ENCODE measurements at places on chromosomes 2 and 18.

GRCh38 chr2:127027715-127028114 lies 79.2 kb downstream of the BIN1 start:
- DNase-seq: no peak

DNA sequence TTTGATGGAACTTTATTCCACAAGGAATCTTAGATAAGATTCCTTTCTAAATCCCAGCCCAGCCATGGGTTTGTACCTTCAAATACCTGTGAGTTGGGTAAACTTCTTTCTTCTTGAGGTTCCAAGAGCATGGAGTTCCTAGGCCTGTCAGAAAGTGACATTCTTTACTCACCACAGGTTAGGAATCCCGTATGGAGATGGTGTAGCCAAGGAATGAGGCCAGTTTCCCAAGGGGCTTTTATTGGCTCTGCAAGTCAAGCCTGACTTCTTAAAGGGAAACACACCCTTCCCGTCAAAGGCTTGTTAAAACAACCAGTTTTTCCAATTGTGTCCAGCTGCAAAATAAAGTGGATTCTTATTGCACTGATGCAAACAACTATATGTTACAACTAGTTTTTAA lies 45.8 kb downstream of the STK17B start:
- DNase-seq: no peak

GRCh38 chr2:225466891-225467604 lies 67.5 kb downstream of the NYAP2 start:
- no peak for DNase-seq

- DNase-seq: no peak
Measured at GRCh38 chr18:39406941-39407340, 1841.3 kb upstream of the CELF4 start.

DNA sequence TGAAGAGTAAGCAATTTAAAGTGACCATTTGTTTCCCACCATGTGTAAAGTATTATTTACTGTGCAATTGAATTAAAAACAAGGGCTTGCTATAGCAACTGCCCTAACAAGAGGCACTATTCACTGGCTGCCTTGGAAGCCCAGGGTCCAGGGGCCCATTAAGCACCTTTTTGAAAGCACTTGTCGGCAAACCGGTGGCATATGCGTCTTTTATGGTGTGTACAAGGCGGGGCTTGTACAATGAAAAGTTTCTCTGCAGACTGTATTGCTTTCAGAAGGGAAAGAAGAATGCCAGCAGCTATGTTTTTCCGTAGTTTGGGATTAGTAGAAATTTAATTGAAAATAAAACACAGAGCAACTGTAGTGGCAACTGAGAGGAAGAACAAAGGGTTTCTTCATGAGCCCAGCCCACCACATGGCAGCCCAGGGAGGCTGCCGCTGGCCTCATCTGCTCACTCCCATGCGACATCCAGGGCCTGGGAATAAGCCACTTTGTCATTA lies 279.5 kb upstream of the PARD3B start:
- DNase-seq: no peak

DNA sequence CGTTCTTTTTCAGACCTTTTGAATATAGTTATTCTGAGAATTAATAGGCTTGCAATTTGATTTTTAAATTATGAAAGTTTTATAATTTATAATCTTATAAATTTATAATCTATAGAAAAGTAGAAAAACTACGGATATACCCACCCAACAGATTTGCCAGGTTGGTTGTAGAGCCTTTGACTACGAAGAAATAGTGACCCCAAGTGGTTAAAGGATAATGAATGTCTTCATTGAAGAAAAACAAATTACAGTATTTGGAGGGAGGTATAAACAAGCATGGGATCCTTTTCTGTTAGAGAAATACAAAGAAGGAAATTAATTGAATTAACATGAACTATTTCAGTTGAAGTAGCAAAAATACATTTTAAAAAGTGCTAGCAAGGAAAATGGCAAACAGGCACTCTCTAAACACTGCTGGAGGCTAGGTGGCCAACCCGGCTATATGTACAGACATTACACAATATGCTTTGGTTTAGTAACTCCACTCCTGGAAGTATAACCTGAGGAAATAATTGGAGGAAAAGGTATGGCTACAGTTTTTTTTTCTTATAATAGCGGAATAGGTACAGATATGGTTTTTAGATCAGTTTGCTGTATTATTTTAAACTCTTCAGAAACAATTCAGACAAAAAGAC lies 110.9 kb downstream of the MIB1 start:
- DNase-seq: no peak

DNA sequence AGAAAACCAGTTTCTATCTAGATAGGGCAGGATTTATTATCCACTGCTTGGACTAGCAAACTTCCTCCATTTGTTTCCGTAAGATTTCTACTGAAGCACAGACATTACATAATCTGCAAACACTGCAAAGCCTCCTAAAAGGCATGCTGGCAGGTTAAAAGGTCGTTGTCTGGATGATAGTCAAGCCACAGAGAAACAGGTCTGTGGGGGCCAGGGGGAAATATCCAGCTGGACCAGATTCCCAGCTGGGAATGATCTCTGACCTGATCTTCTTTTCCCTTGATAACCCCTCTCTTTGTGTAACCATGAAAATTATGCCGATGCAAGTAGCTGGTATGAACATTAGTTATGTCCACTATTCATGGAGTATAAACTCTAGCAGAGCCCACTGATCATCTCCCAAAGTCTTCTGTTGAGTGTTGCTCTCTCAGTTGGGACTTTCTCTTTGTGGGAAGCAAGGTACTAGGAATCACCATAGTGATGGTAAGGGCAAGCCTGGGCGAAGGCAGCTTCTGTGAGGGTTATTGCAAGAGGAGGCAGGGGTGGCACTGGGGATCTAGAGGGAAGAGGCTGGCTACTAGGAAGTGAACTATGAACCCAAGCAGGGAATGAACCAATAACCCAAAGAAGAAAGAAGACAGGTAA lies 61.3 kb downstream of the GDF7 start:
- no peak for DNase-seq

DNA sequence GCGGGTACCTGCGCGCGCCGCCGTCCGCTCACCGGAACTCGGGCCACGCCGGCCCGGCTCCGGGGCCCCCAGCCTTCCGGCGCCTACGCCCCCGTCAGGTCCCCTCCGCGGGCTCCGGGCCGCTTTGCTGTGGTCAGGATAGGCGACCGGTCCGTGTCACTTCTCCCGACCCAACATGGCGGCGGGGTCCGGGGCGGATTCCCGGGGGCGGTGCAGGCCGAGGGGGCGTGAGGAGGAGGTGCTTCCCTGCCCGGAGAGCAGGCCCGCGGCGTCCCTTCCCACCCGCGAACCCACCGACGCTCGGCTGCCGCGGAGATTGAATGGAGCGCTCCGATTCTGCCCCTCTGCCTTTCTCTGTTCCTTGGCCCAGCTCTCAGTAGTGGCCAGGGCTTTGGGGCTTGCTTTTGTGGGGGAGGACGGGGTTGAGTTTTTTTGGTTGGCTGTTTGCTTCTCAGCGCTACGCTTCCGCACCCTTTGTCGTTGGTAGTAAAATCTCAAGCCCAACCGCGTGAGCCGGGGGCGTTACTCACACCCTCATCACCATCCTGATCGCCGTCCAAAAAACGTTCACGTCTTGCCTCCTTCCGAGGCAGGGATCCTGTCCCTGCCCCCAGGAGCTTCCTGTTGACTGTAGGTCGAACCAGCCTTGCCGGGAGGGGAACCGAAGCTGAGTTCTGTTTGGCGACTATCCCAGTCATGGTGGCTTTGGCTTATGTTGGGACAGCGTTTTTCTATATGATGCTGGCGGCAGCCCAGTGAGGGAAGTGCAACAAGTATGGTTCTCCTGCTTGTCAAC lies 532 bp upstream of the YES1 start:
- DNase-seq: peak; percentile 50

DNA sequence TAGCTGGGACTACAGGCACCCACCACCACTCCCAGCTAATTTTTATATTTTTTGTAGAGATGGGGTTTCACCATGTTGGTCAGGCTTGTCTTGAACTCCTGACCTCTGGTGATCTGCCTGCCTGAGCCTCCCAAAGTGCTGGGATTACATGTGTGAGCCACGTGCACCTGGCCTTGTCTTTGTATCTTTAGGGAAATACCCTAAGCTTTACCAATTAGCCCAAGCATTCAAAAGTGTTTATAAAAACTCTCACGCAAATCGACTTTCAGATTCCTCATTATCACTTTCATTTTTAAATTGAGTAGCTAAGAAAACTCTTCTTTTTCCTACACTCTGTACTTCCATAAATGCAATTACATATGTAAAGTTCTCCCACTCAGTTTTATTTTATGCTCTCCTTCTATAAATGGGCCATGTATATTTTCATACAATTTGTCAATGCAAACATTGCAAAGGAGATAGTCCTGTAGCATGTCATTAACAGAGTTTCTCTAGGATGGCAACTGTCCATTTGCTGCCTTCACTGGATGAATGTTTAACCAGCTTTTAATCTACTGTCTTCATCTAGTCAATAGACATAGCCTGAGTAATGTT lies 326.2 kb upstream of the LRATD1 start:
- no peak for DNase-seq

DNA sequence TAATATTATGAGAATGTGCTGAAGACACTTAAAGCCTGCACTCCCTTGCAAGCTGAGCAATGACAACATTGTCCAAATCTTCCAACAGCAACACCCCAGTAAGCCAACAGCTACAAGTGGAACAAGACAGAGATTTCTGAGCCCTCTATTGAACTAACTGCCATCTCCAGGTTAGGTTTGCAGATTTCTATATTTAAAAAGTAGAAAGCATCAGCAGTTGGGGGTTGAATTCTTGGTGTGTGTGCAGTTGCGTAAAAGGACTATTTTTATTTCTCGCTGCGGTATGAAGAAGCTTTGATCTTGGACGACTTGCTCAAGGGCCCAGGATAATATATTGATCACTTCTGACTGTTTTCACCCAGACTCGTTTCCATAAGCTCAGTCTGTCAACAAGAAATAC lies 106.2 kb upstream of the ZFP36L2 start:
- no peak for DNase-seq
